ENCODE measurements at places on chromosomes 6 and 20.
A peak's percentile ranks its signal among the peaks of the same experiment; 100 is the strongest.

- no peak for DNase-seq
Measured at GRCh38 chr6:30614044-30614842, 2.8 kb downstream of the PPP1R10 start.

- DNase-seq = no peak
Measured at GRCh38 chr6:137792160-137793033, 74.7 kb upstream of the TNFAIP3 start.

GRCh38 chr6:75693534-75693933 lies 55.5 kb upstream of the MYO6 start:
- no peak for DNase-seq

- no peak for DNase-seq
Measured at GRCh38 chr20:58690396-58691135, 2.0 kb upstream of the NPEPL1 start.

DNA sequence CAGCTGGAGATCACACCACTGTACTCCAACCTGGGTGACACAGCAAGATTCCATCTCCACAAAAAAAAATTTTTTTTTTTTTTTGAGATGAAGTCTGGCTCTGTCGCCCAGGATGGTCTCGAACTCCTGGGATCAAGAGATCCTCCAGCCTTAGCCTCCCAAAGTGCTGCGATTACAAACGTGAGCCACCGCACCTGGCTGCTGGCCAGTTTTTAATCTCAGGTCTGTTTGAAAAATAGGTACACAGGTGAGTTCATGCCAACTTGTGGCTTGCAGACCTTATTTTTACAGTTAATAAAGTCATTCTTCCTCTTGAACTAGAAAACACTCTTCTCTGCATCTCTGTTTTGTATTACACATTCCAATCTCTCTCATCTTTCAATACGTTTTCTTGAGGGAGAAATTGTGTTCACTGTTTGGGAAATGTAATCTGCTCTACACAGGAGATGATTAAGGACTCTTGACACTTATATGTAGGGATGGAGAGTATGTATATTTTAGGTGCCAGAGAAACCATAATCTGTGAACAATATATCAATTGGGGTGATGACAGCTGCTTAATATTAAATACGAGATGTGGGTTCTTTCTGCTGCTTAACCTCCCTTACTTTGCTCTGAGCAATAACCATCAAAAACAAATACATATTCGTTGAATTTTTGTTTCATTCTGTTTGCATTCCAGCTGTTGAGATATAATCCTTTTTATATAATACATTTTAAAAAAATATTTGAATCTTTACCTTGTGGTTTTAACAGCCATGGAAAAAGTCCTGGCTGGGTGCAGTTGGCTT lies 17.7 kb upstream of the RIPOR3 start:
- no peak for DNase-seq

DNA sequence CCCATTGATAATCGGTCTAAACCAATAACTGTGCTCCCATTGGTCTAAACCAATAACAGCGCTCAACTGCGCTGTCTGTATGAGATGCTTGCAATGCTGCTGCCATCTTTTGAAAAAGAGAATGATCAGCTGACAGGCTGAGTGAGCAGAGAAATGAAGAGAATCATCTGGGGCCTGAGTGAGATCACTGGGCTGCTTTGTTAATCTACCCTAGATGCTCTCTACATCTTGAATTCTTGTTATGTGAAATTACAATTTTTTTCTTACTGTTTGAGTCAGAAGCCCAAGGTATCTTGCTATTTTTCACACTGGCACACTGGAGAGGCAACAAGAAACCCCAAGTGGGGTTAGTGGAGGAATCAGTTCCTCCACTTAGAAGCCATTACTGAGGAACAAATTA lies 91.5 kb upstream of the GCM1 start:
- no peak for DNase-seq

GRCh38 chr6:159606786-159607185 lies 86.3 kb downstream of the SOD2 start:
- no peak for DNase-seq

DNA sequence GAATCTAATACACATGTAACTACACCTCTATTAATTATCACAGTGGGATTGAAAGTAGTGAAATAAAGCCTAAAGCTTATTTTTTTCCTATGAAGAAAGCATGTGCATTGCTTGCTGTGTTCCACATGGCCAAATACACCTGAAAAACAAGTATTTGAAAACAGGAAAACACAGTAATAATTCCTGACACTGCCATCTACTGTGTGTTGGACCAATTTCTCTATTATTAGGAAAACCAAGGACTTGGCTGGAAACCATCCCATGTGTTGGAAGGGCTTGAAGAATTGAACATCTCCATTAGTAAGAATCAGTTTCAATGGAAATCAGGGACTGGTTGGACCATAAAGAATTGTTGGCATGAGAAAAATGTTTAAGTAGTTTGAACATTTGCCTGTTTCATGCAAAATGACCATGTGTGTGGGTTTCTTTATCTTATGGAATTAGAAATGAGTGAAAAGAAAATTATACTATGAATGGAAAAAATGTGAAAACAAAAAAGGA lies 124.1 kb downstream of the PHF3 start:
- DNase-seq = no peak

DNA sequence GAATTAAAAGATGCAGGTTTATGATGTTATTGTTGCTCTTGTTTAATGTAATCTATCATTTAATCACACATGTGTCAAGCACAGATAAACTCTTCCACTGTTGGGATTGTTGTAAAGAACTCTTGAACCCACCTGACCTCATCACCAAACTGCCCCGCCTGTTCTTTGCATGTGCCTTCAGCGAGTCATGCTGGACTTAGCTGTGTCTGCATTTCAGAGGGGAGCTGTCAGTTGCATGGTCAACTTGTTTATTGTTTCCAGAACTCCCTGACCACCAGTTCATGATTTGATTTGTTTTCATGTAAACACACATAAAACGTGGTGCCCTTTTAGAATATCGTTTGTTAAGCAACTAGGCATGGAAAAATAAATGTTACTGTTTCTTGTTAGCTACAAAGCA lies 93.6 kb downstream of the KHDC1L start:
- no peak for DNase-seq

DNA sequence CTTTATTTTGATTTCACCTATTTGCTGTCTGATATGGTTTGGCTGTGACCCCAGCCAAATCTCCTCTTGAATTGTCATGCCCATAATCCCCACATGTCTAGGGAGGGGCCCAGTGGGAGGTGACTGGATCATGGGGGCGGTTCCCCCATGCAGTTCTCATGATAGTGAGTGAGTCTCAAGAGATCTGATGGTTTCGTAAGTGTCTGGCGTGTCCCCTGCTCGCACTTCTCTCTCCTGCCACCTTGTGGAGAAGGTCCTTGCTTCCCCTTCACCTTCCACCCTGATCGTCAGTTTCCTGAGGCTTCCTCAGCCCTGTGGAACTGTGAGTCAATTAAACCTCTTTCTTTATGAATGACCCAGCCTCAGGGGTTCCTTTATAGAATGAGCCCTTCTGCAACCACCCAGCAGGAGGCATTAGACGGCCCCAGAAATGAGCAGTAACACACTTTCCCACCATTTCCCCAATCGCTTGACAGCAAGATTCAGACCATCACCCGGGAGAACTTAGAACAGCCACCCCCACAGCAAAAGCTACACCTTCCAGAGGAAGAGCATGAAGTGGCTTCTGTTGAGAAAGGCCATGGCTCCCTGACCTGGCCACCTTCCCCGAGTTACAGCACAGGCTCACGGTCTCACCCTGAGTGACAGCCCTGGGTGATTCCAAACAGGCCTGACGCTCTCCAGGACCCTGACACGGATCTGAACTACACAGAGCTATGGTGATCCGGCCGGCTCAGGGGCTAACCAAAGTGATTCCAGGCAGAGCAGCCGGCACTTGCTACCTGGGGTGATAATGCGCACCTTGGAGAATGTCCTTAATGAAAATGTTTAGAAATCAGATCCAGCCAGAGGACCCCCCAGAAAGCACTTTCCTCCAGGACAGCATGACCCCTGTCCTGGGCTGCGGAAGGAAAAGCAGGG lies 131.2 kb upstream of the CDH4 start:
- peak; percentile 84 for DNase-seq

DNA sequence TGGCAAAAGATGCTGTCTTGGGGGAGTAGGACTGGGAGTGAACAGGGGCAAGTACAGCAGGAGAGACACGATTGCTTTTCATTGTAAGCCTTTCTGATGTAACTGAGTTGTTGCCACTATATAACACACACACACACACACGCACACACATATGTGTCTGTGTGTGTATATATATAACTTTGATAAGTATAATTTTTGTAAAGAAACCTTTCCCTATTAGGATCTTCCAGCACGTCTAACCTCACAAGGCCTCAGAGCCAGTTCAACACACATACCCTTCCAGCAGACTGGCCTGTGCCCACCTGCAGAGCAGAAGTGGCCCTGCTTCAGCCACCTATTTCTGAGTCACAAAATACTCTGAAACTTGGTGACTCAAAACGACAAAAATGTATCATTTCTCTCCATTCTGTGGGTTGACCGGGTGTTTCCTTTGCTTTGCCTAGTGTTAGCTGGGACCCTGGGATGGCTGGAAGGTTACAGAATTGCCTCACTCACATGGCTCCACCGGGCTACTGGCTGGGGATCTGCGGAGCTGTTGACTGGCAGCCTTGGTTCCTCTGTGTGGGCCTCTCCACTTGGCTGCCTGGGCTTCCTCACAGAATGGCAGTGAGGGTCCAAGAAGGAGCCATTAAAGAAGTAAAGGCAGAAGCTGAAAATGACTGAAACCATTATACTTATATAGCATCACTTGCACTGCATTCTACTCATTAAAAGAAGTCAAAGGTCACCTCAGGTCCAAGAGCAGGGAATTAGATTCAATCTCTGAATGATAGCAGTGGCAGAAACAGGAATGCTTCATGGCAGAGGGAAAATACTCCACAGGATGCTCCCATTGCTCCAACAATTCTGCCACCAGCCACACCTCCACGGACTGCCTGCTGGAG lies 126.4 kb downstream of the BANF2 start:
- no peak for DNase-seq

DNA sequence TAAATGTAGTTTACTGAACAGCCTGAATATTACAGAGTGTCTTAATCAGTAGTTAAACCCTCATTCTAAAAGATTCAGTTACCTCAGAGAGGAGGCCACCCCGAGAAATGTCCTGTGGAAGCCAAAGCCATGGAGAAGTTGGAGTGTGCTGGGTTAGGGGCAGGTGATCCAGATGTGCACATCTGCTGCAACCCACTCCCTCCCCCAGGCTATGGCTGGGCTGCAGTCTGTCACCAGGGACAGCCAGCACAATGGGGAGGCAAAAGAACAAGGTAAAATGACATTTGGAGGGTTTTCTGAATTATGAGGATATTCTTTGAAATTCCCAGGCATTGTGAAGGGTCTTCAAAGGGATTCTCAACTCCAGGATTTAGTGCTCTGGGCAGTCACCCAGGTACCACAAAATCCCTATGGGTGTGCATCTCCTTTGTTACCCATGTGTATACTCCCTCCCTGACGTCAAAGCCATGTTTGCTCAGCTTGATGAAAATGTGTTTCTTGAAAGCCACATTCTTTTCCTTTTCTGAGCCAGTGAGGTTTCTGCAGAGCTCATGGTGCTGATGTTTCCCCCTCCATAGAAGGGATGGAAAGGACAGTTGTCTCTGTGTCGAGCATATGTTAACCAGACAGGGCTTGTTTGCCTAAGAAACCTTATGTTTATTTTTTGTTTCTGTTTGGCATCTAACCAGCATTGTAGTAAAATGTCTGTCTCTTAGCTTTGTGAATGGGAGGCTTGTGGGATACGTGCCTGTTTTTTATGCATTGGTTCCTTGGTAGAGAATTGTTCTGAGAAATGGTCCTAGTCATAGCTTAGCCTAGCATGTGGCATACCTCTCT lies 212.3 kb upstream of the TBX18 start:
- DNase-seq = no peak

DNA sequence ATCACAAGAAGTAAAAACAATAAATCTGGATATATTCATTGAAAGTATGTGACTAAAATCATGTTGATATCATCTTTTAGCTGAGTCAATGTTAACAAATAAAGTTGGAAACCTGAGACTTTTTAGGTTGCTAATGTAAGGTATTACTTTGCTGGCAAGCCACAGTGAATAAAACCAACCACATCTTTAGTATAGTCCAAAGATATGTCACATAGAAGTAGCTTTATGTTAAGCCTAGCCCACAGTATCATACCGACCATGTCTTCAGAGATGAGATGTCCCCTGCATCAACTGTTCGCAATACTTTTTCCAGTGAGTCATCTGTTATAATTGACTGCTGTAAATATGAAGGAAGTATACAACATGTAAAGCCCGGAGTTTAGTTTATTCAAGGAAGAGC lies 107.6 kb upstream of the MCHR2 start:
- no peak for DNase-seq

DNA sequence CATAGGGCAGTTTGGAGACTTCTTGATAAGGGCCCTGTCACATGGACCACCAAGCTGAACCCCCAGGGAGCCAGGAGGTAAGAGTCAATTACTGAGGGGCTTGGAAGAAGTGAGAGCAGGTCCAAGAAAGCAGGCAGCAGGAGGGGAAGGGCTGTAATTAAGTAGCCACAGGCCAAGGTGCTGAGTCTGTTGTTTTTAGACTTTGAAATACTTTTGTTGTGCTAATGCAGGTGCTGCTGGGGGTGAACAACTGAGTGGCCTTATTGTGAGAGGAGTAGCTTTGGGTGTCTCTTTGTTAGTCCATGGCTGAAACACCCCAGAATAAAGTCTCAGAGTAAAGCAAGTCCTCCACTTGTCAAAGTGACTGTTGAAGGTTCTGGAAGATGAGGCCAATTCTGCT lies 267.0 kb upstream of the SUPT3H start:
- no peak for DNase-seq

DNA sequence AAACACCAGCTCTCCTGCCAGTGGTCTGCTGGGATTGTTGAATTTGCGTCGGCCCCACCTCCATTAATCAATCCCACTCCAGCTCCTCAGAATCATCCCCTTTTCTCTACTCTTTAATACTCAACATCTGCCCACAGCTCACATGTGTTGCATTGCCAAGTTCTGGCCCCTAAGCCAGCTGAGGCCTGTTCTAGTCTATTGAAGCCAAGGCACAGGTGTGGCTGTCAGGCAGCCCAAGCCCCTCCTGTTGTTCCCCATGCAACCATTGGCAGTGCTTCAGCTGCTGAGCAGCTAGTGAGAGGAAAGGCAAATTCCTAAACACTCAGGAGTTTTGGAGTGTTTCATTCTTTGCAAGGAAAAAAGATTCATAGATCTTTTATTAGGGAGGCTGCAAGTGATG lies 128.0 kb upstream of the NT5E start:
- DNase-seq = no peak

GRCh38 chr6:147390909-147391536 lies 117.5 kb upstream of the SAMD5 start:
- DNase-seq = no peak

GRCh38 chr6:38638941-38639497 lies 710 bp downstream of the BTBD9 start:
- DNase-seq = no peak

- no peak for DNase-seq
Measured at GRCh38 chr6:89706121-89706520, 67.6 kb upstream of the LYRM2 start.

Data from NCI-H187 treated with DMSO at 0.1 percent for 48 hours (cell line).